ENCODE measurements at places on chromosomes 12 and 14.

- no peak for DNase-seq
Measured at GRCh38 chr12:72084880-72085279, 146.2 kb downstream of the TPH2 start.

DNA sequence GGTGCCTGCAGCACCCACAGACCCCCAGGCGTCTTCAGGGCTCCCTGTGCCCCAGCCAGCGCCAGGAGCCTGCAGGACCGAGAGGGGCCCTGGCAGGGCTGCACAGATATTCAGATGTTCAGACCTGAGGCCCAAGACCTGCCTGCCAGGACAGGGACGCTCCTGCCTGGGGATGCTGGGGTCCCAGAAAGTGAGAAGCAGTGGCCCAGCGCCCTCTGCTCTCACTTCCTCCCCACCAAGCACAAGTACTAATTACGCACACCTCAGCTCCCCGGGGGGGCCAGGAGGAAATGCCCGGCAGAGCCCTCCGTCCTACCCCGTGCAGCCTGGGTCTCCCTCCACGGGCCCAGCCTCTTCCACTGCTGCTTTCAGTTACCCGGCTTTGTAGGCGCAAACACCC, 28.8 kb upstream of the INF2 start:
- DNase-seq, result no peak

GRCh38 chr14:23286902-23287479, 1.1 kb upstream of the HOMEZ start:
- no peak for DNase-seq

- DNase-seq, result no peak
Measured at GRCh38 chr12:19544353-19544752, 105.1 kb downstream of the AEBP2 start.

DNA sequence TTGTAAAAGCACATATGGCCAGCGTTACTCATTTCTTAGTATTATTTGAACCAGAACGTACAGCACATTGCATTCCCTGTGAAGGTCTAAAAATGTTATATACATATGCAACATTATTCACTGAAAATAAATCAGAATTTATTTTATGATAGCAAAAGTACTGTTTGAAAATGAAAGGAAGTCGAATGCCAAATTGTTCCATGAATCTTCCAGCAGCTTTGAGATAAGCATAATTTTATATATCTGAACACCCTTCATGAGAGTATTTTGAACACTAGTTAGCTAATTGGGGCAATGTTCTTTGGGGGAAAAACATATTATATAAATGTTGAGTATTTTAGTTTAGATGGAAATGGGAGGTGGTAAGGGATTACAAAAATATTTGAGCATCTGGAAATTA, 300.7 kb upstream of the SYT1 start:
- no peak for DNase-seq
